ENCODE measurements at places on chromosomes 12 and 14.

GRCh38 chr14:104752423-104752734 is 568 bp upstream of the SIVA1 start:
- no peak for DNase-seq

GRCh38 chr12:31218203-31219025 is 107.5 kb downstream of the SINHCAF start:
- no peak for DNase-seq

GRCh38 chr12:103177639-103178255 is 220.3 kb downstream of the ASCL1 start:
- DNase-seq: no peak

DNA sequence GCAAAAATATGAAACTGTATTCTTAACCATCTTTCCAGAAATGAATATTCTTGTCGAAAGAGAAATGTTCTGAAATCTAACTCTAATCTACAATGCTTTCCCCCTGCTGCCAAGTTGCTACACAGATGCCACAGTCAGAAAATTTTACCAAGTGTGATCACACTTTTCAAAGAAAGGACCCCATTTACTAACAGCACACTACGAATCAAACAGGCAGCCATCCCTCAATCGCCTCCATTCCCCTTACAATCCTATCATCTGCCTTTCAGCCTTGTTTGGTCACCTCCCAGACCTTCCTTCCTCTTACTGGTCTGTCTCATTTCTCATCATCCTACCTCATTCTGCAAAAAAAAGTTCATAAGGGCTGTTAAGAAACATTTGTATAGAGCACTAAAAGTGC is 190.1 kb downstream of the MED13L start:
- DNase-seq: no peak

DNA sequence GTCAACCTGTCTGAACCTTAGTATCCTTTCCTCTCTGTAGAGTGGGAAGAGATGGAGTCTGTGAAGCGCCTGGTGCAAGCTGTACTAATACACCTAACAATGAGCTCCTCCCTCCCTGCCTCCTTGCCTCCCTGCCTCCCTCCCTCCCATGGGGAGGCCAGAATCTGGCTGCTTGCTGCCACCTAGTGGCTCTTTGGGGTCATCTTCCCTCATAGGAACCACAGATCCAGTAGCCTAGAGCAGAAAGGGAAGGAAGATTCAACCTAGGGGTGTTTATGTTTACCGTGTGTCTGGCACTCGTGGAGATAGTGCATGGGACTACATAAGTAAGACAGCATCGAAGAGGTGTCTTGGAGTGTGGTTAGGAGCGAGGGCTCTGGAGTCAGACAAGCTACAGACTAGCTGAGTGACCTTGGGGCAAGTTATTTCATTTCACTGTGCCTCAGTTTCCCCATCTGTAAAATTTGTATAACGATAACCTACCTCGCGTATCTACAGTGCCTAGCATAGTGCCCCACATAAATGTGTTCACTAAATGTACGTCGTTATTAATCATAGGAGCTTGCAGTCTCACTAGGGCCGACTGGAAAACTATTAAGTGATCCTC is 35.5 kb upstream of the TSPAN9 start:
- peak; percentile 39 for DNase-seq

GRCh38 chr12:125544960-125545359 is 479.7 kb downstream of the AACS start:
- DNase-seq: no peak

GRCh38 chr12:71691504-71692129 is 5.7 kb downstream of the TMEM19 start:
- DNase-seq: no peak

- DNase-seq: peak; percentile 61
Measured at GRCh38 chr12:52082988-52083637, 3.6 kb downstream of the SMIM41 start.
